ENCODE measurements at places on chromosomes 3 and 15.
A peak's percentile ranks its signal among the peaks of the same experiment; 100 is the strongest.

GRCh38 chr15:76330080-76330680, 6.4 kb upstream of the ISL2 start:
- no peak for DNase-seq

DNA sequence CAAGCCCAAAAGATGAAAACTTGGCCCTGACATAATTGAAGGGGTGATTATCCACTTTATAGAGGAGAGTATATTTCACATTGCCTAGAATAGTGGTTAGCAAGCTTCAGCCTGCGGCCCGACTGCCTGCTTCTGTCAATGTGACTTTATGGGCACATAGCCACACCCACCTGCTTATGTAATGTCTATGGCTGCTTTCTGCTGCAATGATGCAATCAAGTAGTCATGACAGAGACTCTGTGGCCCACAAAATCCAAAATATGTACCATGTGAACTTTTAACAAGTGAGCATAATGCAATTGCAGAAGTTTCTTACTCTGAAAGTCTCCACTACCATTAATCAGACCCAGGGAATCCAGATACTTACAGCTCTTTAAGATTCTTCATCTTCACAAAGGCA, 103.1 kb downstream of the LRIG1 start:
- DNase-seq: no peak

- no peak for DNase-seq
These were observed 387.9 kb downstream of the GABRG3 start for GRCh38 chr15:27358751-27359434.

- peak; percentile 30 for DNase-seq
These were observed 36.2 kb downstream of the CBLB start for GRCh38 chr3:105832644-105833043.

DNA sequence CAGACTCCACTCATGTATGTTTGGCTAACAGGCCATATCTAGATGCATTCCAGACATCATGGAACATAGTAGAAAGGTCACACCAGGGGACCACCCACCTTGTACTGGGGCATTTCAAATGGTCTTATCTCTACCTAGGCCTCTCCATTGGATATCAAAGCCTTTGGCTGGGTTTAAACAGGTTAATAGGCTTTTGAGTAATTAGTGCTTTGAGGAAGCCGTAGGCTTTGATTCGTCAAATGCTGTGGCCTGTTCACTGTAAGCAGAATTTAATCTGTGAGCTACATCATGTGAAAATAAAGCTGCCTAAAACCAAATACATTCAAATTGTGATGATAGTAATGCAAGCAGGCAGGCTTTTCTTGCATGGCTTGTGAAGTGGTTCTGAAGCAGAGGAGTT, 129.5 kb downstream of the ST8SIA2 start:
- DNase-seq: no peak

- no peak for DNase-seq
These were observed 665.0 kb upstream of the CBLB start for GRCh38 chr3:106533788-106534160.

DNA sequence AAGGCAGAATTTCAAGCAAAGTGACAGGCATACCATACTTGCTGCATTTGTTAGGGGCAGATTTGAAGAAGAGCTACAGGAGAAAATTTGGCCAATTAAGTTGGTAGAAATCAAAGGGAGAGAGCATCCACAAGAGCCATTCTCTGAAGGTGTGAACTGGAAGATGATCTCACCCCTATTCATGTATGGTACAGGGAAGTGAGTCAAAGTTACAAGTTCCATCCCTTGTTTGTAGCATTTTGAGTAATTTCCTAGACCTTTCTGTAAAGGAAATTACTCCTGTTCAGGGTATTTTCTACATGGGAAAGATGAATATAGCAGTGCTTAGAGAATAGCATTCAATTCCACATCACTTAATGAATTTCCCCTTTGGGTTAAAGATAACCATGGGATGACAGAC, 28.4 kb downstream of the TTC14 start:
- DNase-seq: no peak

DNA sequence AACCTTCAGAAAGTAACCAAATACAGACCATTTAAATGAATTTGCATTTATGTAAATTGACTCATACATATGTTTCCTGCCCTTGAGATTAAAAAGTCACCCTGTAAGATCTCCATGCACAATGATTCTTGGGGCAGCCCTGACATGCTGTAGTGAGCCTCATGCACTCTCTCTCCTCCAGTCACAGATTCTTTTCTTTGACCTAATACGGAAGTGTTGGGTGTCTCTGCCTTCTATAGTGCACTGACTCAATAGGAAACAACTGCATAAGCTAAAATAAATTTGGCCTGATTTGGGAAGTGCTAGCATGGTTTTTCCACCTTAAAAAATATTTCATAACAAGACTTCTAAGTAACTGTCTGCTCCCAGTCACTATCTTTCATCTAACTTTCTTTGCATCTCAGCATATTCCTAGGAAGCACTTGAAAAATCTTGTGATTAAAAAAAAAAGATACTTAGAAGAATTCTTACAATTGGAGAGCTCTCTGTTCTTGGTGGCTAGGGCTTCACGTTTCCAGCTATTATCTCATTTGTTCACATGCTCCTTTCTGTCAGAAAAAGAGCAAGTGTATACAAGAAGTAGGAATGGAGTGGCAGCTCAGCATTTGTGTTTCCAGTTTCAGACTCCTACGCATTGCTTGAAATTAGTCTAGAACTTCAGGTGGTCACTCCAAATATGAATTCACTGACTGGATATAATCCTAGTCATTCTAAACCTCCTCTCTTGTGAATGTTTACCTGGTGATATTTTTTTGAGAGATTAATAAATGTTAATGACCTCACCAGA, 207.9 kb upstream of the COL8A1 start:
- no peak for DNase-seq

- peak; percentile 48 for DNase-seq
These were observed 576.4 kb downstream of the FOXP1 start for GRCh38 chr3:71006810-71007785.

GRCh38 chr3:134253475-134254226, 3.0 kb upstream of the RYK start:
- DNase-seq: no peak

- no peak for DNase-seq
These were observed 33.6 kb upstream of the MTMR10 start for GRCh38 chr15:31024979-31025378.

DNA sequence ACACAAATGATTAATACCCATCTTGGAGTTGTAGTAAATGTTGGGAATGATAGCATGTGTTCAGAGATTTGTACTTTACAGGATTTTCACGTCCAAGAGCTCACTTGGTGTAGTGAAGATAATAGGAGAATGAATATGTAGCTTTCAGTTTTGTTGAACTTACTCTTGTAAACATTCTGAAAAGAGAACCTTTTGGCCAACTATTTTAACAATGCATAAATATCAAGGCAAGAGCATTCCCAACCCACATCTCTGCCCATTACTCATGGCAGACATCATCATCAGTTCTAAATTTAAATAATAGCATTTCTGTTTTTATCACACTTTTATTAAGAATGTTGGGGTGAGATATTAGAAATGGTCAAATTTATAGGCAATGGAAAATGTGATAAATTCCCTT, 465.2 kb upstream of the TPRG1 start:
- no peak for DNase-seq

DNA sequence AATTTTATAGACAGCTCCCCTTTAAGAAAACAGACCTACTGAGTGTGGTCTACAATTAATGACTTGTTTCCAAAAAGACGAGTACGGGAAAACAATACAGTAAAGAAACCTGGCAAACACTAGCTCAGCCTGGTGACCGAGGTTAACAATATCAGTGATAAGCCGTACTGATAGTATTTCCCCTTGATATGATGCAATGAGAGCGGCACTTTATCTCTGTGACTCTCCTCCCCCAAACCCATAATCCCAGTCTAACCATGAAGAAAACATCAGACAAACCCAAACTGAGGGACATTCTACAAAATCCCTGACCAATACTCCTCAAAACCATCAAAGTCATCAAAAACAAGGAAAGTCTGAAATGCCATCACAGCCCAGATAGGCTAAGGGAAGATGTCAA, 8.2 kb downstream of the DENND4A start:
- no peak for DNase-seq

DNA sequence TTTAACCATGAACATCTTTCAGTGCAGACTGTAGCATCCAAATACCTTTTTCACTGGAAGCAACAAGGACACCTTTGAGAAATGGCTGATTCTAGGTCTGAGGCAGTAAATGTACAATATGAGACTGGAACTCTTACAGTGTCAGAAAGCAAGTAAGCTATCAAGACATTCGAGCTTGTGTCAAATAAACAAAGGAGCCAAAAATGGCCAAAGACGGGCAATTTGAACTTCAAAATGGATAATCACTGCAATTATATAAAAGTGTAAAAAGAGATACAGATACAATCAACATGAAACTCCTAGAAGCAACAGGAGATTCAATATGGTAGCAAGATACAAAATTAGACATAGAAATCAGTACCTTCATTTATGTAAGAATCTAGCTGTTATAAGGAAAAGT, 138.5 kb upstream of the CCDC54 start:
- DNase-seq: no peak

DNA sequence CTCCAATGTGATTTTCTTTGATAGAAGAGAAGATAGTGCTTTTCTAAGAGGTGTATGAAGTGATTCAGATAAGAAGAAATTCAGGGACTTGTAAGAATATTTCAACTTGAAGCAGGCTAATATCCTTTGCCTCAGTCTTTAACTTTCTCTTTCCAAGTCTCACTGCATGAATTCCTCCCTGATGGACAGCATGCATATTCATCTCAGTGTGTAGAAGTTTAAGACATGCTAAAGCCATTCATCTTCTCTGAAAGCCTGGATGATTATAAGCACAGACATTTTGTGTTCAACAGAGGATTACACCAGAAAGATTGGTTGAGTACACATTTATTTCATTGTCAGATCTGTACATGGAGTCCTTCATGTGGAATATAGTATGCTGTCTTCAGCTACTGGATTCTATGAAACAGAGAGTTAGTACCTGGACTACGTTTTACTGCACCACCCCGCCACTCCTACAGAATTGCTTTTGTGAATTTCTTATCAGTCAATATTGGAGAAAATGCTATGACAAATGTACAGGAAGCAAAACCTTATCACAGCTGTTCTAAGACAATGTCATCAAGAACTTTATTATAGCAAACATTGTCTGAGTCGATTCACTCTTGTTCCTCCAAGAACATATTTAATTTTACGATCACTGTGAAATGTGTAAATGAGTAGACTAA, 1346.1 kb downstream of the OTOL1 start:
- DNase-seq: no peak

DNA sequence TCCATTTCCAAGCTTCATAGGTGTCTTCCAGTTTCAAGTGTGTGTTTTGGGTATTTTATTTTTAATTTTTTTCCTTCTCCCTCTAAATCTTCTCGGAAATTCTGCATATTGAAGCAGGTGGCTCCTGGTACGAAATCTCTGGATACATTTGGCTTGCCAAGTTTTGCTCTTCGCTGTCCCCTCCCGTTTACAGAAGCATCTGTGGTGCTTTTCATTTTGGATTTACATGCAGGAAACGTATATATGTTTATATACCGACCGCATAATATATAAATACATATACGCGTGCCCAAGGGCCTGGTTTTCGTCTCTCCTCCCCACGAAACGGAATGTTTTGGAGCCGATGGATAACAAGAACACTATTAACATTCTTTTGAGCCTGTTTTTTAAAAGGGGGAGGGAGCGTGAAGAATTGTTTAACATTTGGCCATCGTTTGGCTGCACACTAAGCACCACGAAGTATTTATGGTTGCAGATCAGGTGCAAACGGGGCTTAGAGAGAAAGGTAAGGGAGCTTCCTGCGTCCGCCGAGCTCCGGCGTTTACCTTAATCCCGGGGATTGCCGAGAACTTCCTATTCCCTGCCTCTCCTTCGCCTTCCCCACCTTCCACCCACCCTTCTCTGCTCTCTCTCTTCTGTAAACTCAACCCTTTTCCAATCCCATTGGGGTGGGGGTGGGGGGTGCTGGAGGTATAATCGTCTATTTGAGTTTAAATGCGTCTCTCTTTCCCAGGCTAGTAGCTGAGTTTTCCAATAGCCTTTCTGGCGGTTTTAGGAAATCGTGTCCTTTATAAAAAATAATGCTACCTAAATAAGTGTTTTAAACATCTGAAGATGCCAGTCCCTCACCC, 1.1 kb upstream of the NLGN1 start:
- no peak for DNase-seq

DNA sequence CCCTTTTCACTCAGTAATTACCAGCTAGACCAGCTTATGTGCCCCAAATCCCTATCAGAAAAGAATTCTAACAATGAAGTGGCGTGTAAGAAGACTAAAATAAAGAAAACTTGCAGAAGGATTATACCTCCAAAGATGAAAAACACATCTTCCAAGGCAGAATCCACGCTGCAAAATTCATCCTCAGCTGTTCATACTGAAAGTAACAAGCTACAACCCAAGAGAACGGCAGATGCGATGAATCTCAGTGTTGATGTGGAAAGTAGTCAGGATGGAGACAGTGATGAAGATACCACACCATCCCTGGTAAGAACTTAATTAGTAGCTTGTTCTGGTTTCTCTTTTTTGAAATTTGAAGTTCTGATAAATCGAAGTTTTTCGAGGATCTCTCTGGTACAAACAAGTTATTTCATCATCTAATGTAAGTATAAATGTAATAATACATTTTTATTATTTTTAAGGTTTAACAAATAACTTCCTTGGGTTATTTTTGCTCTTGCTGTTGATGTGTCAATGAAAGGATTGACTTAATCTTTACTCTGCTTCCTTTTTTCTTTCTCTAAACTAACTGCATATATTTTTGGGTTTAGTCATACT, 1.4 kb downstream of the WDR76 start:
- peak; percentile 18 for DNase-seq

GRCh38 chr3:13210221-13210975, 137.2 kb upstream of the IQSEC1 start:
- no peak for DNase-seq

DNA sequence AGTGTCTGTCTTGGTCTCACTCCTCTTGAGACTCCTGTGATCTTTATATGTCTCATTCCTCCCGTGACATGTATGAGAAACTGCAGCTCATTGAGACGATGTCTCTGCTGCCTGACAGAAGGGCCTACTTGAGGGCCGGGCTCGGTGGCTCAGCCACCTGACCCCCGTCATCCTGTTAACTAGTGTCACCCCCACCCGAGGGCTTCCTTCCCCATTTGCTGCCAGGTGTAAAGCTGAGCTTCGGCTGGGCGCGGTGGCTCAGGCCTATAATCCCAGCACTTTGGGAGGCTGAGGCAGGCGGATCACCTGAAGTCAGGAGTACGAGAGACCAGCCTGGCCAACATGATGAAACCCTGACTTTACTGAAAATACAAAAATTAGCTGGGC, 12.7 kb downstream of the SEMA4B start:
- no peak for DNase-seq

- DNase-seq: peak; percentile 34
These were observed 848 bp downstream of the SYNM start for GRCh38 chr15:99105514-99106341.
